Activated gamma-delta T cell (primary cell): ENCODE measurements at places on chromosomes 5 and 9.

GRCh38 chr9:18920141-18921084 lies 112.6 kb downstream of the SAXO1 start:
- DNase-seq: no peak

DNA sequence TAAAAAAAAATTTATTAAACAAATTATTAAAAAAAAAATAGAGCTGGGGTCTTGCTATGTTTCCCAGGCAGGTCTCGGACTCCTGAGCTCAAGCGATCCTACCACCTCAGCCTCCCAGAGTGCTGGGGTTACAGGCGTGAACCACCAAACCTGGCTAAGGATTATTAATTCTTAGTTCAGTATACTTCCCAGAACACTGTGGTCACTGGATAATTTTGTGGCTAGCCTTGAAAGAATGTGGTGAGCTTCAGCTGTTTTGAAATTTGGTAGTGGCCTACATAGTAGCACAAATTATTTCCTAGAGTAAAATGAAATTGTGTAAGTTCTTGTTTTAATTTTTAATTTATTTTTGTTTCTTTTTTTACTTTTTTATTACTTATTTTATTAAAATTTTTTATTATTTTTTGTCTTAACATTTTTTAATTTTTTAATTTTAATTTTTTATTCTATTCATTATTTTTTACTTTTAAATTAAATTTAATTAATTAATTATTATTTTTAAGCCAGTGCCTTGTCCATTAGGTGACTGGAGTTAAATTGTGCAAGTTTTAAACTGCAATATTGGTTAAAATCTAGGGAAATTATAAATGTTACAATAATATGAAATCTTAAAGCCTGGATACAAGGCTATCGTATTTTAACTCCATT lies 23.0 kb downstream of the ARRDC3 start:
- DNase-seq: no peak

- no peak for DNase-seq
These were observed 22.9 kb downstream of the HAVCR2 start for GRCh38 chr5:157085930-157086329.

- DNase-seq: no peak
These were observed 49.0 kb upstream of the IRX4 start for GRCh38 chr5:1931604-1932231.

GRCh38 chr5:95520206-95520605 lies 34.6 kb downstream of the SKIC3 start:
- DNase-seq: no peak

DNA sequence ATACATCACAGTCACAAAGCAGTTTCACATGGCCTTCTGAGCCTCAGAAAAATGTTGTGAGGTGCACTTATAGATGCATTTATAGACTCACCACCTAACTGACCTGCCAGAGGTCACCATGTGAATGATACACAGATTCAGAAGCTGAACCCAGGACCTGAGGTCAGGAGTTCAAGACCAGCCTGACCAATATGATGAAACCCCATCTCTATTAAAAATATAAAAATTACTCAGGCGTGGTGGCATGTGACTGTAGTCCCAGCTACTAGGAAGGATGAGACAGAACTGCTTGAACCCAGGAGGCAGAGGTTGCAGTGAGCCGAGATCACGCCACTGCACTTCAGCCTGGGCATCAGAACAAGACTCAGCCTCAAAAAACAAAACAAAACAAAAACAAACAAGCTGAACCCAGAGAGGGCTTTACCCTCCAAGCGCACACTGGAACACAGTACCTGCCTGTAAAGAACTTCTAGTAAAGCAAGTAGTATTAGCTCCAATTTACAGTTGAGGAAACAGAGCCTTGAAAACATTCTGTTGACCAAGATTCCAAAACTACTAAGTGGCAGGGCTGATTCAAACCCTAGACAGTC lies 16.3 kb downstream of the ECPAS start:
- no peak for DNase-seq

DNA sequence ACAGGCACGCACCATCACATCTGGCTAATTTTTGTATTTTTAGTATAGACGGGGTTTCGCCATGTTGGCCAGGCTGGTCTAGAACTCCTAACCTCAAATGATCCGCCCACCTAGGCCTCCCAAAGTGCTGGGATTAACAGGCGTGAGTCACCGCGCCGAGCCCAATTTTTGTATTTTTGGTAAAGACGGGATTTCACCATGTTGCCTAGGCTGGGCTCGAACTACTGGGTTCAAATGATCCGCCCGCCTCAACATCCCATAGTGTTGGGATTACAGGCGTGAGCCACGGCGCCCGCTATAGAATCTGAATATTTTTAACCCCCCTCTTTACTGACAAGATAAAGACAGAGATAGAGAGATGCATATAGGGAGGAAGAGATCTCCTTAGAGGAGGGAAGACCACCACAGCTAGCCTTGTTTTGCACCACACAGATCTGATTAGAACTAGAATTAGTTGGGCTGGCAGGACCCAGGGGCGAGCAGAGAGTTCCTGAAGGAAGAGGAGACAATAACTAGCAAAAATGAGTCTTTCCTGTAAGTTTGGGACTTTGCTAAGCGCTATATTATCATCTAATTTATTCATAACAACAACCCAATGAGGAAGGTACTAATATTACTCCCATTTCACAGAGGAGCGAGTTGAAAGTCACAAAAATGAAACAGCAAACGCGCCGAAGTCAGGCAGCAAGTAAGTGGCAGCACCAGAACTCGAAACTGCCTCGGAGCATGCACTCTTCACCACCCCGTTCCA lies 1.5 kb upstream of the ANKHD1 start:
- no peak for DNase-seq

- DNase-seq: no peak
These were observed 508 bp upstream of the NME5 start for GRCh38 chr5:138139781-138140090.

- DNase-seq: no peak
These were observed 9.9 kb downstream of the AK1 start for GRCh38 chr9:127867356-127868277.

GRCh38 chr5:150202501-150202900 lies 12.6 kb downstream of the SLC6A7 start:
- DNase-seq: no peak

GRCh38 chr5:31049461-31049860 lies 144.0 kb upstream of the CDH6 start:
- DNase-seq: no peak

DNA sequence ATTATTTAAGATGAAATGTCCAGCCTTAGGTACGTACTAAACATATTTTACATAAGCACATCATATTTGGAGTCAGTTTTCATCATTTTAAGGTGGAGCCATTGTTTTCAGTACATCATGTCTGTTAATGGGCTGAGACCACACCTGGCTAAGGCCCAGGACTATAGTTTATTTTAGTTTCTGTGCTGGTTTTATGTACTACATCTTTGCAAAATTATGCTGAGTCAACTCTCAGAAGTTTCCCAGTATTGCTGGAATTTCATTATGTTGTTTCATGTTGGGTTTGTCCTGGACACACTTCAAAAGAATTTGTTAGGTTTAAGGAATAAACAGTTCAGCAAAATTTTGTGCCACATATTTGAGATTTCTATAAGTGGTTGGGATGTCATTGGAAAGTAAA lies 171.2 kb downstream of the CCDC171 start:
- no peak for DNase-seq

DNA sequence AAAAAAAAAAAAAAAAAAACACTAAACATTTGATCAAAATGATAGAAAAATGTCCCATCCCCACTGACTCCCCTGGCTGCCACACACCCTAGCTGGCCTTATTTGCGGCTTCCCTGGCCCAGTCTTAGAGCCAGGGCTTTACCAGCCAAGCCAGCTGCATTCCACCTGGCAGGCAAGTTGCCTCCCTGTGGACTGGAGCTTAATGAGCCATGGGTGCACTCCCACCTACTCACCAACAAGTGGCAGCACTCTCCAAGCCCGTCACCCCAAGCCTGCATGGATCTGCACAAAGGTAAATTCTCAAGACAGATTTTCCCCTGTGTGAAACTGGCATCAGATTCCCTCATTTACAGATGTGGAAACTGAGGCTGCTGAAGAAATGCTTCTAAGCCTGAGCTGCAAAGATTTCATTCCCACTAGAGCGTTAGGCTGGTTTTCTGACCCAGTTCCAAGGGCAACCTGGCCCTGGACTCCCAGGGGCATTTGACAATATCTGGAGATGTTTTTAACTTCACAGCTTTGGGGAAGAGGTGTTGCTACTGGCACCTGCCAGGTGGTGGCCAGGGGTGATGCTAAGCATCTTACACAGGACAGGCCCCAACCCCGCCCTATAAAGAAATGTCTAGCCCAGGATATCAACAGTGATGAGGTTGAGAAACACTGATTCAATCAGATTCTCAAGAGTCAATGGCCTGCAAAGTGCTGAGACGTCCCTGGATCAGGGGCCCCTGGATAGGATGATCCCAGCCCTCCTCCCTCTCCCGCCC lies 21.9 kb upstream of the VDAC1 start:
- no peak for DNase-seq
